ENCODE measurements at places on chromosomes 13 and 19.

- DNase-seq, result peak; percentile 88
- peak overlapping the region; percentile 75 for H3K4me3 ChIP-seq
- no peaks in the 10 kb centered on the region for H3K4me1 ChIP-seq
- H3K27ac ChIP-seq, result peak overlapping the region; percentile 76
- no peaks in the 10 kb centered on the region for H3K27me3 ChIP-seq
Observed at GRCh38 chr19:8526345-8527091, 12.6 kb upstream of the ZNF414 start.

DNA sequence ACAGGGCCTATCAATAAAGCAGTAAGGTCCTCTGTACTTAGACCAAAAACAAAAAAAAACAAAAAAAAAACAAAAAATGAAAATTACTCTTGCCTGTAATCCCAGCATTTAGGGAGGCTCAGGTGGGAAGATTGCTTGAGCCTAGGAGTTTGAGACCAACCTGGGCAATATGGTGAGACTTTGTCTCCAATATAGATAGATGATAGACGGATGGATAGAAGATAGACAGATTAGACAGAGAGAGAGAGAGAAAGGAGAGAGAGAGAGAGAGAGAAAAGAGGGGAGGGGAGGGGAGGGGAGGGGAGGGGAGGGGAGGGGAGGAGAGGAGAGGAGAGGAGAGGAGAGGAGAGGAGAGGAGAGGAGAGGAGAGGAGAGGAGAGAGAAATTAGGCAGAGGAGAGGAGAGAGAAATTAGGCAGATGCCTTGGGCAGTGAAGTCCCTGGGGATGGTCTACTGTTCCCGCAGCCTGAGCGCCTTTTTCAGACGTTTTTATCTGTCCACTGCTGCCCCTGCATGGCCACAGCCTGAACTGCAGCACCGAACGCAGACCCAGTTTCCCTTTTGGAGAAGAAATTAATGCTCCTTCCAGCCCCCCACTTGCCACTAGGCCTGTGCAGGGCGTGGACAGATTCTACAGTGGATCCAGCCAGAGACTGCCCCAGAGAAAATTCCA is 9.8 kb upstream of the ZNF627 start:
- no peak overlapping the region for H3K4me3 ChIP-seq
- no peak overlapping the region for H3K27ac ChIP-seq
- H3K36me3 ChIP-seq, result no peaks in the 10 kb centered on the region
- H3K4me1 ChIP-seq, result no peaks in the 10 kb centered on the region

DNA sequence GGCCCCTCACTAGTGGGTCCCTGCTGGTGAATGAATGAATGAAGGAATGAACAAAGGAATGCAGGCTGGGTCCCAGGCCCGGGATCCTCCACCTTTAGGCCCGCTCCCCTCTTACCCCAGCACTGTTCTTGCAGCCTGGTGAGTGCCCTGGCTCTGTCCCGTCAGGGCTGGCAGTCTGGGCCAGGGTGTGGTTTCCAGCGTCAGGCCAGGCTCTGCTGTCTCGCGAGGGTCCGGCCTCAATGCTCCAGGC is 317 bp downstream of the LYL1 start:
- H3K36me3 ChIP-seq, result no peaks in the 10 kb centered on the region
- H3K4me3 ChIP-seq, result peak overlapping the region; percentile 64
- H3K27me3 ChIP-seq, result no peaks in the 10 kb centered on the region
- H3K4me1 ChIP-seq, result peaks cover 4% of the 10 kb centered on the region

GRCh38 chr19:13621413-13621812 is 115.1 kb upstream of the CACNA1A start:
- no peaks in the 10 kb centered on the region for H3K4me1 ChIP-seq
- no peak overlapping the region for H3K4me3 ChIP-seq
- no peak overlapping the region for H3K27ac ChIP-seq
- no peaks in the 10 kb centered on the region for H3K36me3 ChIP-seq

DNA sequence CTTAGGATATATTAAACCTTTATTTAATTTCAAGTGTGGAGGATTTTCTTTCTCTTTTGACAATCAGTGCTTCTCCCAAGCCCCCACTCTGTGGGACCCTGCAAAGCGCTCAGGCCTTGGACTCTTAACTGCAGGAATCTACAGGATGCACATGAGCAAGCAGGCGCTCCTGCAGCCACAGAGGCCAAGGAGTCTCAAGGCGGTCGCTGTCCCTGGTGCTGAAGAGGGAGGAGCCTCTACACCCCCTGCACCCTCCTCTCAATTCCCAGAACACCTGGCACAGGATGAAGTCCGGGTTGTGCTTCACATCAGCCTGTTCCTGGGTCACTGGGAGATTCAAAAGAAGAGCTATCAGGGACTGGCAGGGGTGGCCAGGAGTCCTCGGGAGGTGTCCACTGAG is 13.5 kb downstream of the OR10H4 start:
- no peaks in the 10 kb centered on the region for H3K27me3 ChIP-seq
- H3K4me1 ChIP-seq, result no peaks in the 10 kb centered on the region
- H3K4me3 ChIP-seq, result no peak overlapping the region
- no peak overlapping the region for H3K27ac ChIP-seq

DNA sequence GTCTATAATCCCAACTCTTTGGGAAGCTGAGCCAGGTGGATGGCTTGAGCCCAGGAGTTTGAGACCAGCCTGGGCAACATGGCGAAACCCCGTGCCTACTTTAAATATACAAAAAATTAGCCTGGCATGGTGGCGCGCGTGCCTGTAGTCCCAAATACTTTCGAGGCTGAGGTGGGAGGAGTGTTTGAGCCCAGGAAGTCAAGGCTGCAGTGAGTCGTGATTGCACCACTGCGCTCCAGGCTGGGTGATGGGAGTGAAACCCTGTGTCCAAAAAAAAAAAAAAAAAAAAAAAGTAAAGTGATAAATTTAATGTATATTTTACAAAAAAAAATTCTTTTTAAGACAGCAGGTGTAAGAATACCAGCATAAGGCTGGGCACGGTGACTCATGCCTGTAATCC is 17.6 kb downstream of the TMEM38A start:
- no peaks in the 10 kb centered on the region for H3K36me3 ChIP-seq
- peaks cover 10% of the 10 kb centered on the region for H3K4me1 ChIP-seq
- H3K27me3 ChIP-seq, result no peaks in the 10 kb centered on the region
- H3K27ac ChIP-seq, result no peak overlapping the region
- DNase-seq, result no peak

DNA sequence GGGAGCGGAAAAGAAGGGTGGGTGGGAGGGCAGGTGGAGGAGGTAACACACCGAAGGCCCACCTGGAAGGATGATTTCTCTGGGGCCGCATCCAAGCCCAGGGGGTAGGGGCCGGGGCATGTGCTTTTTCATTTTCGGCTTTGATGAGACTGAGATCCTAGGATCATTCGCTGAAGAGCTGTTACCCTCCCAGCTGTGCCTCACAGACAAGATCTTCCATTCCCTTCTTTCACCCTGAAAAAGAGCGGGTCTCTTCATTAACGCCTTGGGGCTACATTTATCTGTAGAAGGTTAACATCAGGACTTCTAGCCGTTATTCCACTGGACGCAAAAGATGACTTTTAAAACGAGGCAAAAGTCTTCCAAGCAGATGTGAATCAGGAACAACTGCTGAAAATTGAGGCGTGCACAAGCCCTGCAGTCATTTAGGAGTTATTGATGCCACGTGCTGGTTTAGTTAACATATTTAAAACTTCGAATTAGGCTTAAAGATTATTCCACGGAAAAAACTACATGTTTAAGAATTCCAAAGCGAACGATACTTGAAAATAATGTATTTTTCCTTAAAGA is 1.1 kb downstream of the LMO7 start:
- H3K27me3 ChIP-seq, result no peaks in the 10 kb centered on the region
- H3K36me3 ChIP-seq, result no peaks in the 10 kb centered on the region
- peak overlapping the region; percentile 70 for H3K4me3 ChIP-seq
- H3K4me1 ChIP-seq, result peaks cover 5% of the 10 kb centered on the region
- no peak overlapping the region for H3K27ac ChIP-seq
